ENCODE measurements at places on chromosomes 1 and 21.
A peak's percentile ranks its signal among the peaks of the same experiment; 100 is the strongest.

DNA sequence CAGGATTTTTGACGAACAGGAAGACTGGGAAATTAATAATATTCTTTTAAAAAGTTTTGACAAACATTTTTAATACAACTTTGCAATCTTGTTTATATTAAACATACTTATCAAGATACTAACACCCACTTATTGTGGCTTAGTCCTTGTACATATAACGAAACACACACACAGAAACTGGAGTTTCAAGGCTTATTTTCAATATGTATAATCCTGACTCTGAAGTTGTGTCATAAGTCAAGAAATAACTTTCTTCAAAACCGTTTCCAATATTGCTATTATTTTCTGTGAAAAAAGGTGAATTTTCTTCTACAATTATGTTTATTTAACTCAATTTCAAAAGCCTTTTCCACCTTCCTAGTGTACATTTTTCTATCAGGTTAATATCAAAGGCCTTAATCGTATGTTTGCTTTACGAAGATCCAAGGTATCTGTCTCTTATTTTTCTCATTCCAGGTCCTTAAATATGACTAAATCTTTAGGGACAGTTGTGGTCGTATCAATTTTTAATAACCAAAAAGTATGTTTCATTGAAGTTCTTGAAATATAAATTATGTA is 1.8 kb downstream of the CDKN2C start:
- DNase-seq: no peak

- DNase-seq: no peak
Observed at GRCh38 chr1:9604836-9605235, 16.1 kb downstream of the TMEM201 start.

GRCh38 chr1:59878370-59878769 is 48.2 kb downstream of the CYP2J2 start:
- DNase-seq: no peak

- DNase-seq: no peak
Observed at GRCh38 chr21:40481764-40482163, 365.2 kb downstream of the DSCAM start.

DNA sequence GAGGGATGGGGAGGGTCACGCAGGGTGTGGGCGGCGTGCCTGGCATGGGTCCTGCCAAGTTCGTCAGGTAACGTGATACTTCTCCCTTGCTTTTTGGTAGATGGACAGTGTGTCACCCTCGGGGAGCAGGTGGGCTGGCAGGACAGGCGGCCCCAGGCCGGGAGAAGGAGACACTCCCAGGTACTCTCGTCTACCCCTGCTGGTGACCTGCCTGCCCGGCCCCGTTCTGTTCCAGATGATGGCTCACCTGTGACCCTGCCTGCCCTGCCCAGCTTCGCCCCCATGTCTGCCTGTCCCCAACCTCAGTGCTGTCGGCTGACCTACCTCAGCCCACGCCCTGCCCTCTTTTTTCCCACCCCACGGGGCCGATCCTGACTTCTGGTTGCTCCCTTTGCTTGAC is 144.7 kb downstream of the PCBP3 start:
- no peak for DNase-seq

DNA sequence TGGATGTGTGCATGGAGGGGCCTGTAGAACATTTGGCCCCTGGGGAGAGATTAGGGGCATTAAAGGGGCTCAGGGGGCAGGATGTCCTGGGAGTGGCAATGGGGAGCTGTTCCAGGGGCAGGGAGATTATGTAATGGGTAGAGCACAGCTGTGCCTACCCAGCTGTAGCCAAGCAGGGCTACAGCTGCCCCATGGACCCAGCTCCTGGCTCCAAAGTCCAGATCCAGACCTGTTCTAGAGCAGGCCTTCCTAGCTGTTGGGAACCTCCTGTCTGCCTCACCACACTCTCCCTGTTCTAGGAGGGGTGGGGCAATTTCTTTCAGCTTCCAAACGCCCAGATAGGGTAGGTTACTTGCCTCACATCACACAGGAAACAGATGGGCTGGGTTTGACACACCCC is 5.6 kb downstream of the RPS6KA1 start:
- no peak for DNase-seq

DNA sequence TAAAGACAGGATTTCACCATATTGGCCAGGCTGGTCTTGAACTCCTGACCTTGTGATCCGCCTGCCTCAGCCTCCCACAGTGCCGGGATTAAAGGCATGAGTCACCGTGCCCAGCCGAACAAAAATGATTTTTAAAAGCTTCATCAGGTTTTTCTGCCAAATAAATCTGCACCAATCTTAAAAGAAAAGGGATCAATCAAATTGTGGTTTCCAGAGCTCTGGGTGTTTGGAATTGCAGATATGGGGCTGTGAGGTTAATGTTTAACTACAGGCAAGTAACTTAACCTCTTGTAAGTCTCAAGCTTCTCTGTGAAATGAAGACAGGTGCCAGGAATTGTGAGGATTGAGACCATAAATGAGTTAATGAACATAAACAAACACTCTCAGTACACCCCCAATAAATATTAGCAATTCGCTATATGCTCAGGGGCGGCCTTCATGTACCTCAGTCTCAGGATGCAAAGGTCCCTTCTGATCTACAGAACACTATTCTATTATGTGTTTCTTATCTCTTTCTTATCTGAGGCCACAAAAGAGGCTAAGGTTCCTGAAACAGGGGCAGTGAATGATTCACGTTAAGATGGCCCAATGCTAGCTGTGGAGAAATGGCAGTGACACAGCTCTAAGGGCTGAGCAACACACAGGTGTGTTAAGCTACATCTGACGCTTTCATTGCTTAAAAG is 7.1 kb upstream of the GNPAT start:
- DNase-seq: no peak

GRCh38 chr1:92543131-92544055 is 56.7 kb upstream of the GFI1 start:
- DNase-seq: no peak

GRCh38 chr1:58781541-58782177 is 2.2 kb downstream of the JUN start:
- peak; percentile 27 for DNase-seq

GRCh38 chr1:210446479-210446878 is 117.8 kb downstream of the HHAT start:
- peak; percentile 50 for DNase-seq

DNA sequence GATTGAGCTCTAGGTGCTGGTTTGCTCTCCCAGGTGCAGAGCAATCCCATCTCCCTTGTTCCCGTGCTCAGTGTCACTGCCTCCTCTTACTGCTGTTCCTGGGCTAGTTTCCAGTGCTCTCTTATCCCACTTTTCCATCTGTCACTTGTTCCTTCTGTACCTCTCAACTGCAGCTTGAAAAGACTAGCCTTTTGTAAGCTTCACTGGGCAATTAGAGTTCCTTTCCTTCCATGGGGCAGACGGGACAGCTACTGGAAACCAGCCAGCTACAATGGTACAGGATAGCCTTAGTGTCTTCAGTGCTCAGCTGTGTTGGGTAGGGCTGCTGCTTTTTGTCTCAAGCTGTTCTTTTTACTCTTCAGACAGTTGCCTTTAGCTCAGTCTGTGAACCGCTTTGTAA is 31.6 kb downstream of the AGT start:
- DNase-seq: no peak

DNA sequence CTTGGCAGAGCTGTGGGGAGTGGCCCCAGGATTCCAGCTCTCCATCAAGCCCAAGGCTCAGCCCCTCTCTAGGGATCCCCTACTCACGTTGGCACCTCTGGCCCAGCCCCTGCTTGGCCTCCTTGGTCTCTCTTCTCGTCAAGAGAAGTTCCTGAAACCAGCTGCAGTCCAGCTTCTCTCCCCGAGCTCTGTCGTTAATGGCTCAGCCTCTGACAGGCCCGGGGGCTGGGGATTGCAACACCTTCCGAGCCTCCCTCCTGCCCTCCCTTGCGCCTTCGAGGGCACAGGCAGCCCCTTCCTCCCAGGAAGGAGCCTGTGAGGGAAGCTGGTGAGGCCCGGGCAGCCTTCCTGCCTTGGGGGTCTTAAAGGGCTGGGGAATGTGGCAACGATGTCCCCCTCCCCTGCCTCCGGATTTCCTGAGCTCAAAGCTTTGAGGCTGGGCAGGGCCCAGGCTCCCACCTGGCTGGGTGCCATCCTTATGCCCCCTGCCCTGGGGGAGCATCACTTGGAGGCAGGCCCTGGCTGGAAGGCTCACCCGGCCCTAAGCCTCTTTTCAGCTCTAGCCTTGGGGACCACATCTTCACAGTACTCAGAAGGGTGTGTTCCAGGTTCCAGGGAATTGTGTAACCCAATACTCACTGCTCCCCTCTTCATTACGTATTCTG is at the start of gene CSF3R:
TSS of gene CSF3R (minus strand) at position 190 of the 665 bp plus-strand sequence. CDS start 3,417 bp downstream, outside the sequence.
- no peak for DNase-seq

DNA sequence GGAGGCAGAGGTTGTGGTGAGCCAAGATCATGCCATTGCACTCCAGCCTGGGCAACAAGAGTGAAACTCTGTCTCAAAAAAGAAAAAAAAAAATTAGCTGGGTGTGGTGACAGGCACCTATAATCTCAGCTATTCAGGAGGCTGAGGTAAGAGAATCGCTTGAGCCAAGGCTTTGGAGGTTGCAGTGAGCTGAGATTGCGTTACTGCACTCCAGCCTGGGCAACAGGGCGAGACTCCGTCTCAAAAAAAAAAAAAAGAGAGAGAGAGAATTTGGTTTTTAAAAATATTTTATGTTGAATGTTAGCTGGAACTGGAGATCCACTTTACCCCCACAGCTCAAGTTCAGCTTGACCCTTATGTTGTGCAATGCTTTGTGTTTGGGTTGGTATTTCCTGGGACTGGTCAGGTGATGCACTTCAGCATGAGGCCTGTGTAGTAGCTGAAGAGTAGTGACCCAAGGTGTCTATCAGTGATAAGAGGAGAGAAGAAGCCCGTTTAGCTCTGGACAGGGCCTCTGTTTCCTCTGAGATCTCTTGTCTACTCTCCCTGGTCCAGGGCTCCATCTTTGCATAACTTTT is 36.8 kb upstream of the MACF1 start:
- DNase-seq: no peak

- DNase-seq: no peak
Observed at GRCh38 chr1:184865831-184866230, 108.5 kb downstream of the NIBAN1 start.

DNA sequence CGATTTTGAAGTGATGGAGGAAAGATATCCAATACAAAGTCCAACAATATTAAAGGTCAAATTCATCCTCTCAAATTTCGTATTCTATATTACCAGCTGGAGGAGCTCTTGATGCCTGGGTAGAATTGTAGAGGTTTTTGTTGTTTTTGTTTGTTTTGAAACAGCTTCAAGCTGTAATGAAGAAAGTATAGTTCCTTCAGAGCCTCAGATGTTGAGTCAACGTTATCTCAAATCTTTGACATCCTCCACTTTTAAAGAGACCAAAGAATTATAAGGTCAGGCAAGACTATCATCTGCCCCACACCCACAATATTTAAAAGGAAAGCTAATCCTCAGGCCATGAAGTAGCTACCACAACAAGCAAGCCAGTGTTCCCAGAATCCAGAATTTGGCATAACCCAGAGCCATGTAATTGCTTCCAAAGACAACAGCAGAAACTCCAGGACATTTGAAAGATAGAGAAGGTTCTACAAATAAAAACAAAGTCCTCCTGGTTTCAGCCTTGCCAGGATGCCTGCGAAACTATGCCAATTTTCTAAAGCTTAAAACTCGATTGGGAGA is 24.9 kb downstream of the VAV3 start:
- DNase-seq: no peak

DNA sequence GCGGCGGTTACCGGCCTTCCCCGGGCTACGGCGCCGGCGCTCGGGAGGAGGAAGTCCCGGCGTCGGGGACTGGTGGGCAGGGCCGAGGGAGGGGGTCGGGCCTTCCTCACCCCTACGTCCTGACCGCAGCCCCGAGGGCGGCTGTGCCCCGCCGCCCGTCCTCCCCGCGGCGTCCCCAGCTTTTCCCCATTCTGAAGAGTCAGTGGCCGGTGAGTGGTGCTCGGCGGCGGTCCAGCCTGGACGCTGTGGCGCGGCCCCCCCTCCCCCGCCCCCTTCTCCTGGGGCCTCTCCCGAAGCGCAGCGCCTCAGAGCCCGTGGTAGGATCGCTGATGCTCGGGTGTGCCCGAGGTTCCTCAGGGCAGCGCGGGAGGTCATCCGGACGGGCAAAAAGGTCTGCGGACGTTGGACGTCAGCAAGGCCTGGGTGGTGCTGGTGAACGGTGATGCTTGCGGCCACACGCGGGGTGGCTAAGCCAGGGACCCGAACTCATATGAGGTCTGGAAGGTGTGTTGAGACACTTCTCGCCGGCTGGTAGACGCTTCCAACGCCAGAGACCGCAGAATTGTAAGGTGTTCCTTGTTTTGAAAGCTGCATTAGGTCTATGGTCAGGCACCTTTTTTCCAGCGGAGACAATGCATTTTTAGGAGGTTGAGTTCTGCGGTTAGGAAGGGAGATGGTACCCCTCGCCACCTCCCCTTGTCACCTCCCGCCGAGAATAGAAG is 725 bp downstream of the SLC25A33 start:
- DNase-seq: peak; percentile 25

- DNase-seq: no peak
Observed at GRCh38 chr1:110061341-110061740, 9.1 kb downstream of the ALX3 start.

DNA sequence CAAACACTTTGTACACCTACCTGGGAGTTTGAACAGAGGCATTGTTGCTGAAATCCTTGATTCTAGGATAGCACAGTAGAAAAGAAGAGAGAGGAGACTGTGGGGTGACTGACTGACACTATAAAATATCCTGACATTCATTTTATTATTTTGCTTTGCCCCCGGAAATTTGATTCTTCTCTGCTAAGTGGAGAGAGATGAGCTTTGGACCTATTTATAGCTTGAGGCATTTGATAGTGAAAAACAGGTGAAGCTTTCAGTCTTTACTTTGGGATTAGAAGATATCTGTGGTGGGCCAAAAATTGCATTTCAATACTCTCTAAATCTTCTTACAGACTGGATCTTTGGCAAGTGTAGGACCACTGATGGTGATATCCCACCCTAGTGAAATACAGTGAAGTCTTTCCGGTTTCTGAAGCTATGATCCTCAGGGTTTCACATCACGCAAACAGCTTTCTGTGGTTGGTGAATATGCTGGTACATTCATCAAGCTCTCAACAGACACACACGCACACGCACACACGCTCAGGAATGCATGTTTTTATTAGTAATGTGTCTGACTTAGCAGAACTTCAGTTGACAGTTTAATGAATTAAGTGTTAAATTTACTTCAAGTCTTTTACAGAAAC is at the start of gene AMPD1:
TSS of gene AMPD1 (minus strand) at position 117 of the 629 bp plus-strand sequence. CDS start at position 42, 75 bp downstream.
- DNase-seq: no peak

DNA sequence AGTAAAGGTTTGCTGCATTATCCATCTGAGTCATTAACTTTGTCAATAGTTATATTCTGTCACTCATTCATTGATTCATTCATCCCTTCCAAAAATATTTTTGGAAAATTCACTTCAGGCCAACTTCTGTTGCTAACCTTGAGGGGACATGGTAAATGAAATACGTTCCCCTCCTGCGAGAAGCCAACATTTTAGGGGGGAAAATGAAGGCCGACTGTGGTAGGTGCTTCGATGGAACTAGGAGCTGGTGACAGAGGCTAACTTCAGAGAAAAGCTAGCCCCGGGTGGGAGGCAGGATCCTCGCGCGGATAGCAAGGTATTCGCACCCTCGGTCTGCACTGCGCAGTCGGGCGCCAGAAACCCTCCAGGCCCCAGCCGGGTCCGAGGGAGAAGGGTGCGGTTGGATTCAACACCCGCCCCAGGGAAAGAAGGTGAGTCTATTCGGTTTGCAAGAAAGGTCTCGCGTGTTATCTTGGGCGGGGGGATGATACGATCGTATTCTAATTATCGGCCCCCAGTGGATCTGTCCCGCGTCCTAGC is 646 bp upstream of the RRP15 start:
- no peak for DNase-seq
